ENCODE measurements at places on chromosomes 7 and 10.

GRCh38 chr7:24908727-24909126 is 71.3 kb downstream of the OSBPL3 start:
- no peak for DNase-seq

DNA sequence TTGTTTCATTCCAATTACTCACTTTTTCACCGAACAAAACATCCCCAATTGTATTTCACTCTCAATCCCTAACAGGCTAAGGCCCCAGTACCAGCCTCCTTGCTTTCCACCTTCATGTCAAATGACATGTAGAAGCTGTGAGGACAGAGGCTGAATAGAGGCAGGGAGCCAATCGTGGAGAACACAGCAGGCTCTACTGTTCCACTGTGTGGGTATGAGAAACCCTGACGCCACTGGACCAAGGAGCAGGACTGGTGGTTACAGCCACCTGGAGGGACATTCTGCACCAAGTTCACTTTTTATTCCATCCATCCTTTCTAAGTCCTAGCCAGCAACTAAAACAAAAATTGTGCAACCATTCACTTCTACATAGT is 502.8 kb downstream of the SORCS1 start:
- no peak for DNase-seq

DNA sequence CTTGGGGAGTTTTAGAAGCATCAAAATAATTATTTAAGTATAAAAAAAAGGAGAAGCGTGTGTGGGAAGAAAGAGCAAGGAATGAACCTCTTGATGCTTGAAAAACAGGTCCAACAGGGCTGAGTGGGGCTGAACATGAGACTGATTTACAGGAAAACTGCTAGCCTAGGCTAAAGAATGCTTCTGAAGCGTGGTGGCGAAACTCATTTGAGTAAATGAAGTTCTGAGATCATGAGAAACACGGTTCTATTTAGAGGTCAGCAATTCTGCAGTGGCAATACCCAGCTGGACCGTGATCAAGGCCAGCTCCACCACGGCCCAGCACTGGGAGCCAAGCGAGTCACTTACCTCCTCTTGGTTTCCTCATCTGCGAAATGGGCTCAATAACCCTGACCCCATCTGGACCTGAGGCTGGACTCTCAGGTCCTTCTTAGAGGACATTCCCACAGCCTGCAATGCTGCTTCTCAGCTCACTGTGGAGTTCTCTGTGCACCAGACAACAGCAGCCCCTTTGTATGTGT is 140.1 kb upstream of the ADAM12 start:
- no peak for DNase-seq

DNA sequence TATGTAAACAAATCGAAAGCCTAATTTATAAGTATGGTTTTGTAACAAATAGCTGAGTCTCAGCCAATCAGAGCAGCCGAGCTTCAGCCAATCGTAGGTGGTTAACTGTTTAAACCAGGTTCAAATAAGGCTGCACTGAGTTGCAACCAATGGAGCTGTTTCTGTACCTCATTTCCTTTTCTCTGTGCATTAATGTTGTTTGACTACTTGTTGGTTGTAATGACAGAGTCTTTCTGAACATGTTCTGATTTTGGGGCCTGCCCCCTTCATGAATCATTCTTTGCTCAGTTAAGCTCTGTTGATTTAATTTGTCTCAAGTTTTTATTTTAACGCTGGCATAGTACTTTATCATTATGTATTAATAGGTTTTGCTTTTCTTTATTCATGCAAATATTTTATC is 14.6 kb downstream of the OTUD1 start:
- no peak for DNase-seq

DNA sequence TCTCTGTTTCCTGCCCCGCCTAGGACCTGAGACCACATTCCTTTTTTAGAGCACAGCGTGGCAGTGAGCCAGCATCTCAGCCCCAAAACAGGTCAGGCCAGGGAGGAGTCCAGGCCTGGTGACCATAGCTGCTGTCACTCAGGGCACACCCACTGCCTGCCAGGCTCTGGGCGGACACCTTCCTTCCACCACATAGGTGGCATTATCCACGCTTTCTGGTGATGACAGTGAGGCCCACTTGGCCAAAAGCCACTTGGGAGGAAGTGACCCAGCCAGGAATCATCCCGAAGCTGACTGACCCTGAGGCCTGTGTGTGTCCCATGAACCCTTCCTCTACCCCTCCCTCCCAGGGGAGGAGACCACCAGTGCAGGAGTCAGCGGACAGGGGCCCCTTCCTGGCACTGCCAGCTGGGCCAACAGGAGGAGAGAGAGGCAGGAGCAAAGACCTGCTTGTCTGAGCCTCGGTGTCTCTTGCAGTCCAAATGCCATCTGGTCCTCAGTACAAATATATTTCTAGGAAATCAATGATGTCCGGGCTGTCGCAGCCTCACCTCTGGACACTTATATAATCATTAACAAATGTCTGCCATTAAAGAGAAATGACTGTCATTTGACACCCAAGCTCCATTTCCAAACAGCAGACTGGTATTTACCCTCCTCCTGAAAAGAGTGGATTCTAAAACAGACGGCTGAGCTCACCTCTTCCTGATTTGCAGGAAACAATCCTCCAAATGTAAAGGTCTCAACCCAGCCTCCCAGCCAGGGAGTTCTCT is 63.0 kb downstream of the ABRAXAS2 start:
- DNase-seq: no peak

DNA sequence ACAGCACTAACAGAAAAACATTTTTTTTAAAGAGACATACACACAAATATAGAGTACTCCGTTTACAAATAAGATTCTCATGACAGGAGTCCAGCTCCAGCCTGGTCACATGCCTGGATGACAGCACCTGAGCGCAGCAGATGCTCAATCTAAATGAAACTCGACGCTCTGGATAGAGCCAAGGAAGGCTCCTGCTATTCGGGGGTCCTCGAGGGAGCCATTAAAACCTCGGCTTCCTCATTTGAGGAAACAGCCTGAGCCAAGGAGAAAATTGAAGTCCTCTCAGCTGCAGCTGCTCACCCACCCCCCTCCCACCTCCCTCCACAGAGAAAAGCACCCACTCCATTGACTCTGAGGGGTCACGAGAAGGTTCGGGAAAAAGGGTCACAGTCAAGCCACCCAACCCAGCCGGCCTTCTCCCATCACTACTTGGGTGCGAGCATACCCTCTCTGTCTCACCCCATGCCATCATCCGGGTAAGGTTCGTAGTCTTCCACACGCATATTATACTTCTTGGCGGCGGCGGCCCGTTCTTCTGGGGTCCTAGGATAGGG is 673 bp downstream of the NDUFB8 start:
- DNase-seq: no peak

- DNase-seq: no peak
Measured at GRCh38 chr7:99128076-99128950, 15.6 kb downstream of the SMURF1 start.

DNA sequence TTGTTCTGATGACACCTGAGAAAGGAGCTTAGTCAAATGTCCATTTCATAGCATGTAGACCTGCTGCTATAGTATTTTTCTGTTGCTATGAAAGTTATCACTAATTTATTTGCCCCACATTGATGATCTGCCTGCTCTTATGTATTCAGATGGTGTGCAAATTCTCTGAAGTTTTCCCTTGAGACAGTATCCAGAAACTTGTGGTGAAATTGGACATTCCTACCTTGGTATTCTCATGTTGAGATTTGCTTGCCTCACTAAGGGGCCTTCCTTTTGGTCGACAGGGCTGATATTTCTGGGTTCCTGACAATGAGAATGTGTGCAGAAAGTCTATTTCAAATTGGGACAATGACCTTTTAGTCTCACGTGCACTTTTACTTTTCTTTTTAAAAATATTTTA is 253.2 kb upstream of the FZD8 start:
- no peak for DNase-seq

DNA sequence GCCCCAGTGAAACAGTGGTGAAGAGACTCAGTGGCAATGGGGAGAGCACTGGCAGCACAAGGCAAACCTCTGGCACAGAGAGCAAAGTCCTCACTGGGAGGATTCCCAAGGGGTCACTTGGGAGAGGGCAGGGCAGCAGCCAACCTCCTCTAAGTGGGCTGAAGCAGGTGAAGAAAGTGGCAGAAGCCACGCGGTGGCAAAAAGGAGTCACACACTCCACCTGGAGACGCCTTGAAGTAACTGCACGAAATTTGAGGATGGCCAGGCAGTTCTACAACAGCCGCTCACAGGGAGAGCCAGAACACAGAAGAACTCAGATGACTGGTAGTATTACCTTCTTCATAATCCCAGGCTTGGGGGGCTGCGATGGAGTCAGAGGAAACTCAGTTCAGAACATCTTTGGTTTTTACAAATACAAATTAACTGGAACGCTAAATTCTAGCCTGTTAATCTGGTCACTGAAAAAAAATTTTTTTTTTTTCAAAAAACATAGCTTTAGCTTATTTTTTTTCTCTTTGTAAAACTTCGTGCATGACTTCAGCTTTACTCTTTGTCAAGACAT is 574 bp upstream of the IL6 start:
- peak; percentile 67 for DNase-seq

DNA sequence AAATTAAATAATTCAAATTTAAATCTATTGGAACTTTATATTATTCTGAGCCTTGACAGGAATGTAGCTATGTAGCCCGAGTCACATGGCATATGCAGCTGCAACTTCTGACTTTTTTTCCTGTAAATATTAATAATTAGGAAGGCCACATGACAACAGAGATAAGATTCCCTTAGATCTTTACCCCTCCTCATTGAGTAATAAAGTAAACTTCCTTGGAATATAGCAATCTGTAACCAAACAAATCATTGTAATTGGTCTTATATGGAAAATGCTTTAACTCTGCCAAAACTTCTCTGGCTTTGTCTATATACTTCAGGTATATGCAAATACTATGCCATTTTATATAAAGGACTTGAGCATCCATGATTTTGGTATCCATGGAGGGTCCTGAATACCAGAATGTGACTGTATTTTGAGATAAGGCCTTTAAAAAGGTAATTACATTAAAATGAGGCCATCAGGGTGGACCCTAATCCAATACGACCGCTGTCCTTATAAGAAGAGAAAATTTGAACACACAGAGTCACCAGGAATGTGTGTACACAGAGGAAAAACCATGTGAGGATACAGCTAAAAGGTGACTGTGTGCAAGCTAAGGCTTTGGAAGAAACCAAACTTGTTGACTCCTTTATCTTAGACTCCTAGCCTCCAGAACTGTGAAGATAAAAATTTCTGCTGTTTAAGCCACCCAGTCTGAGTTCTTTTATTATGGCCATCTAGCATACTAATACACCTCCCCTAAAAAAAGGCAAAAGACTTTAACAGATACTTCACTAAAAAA is 222.0 kb downstream of the CTNNA3 start:
- DNase-seq: no peak

GRCh38 chr10:114623661-114624294 is 34.3 kb downstream of the ABLIM1 start:
- DNase-seq: no peak

- DNase-seq: peak; percentile 81
Measured at GRCh38 chr10:102120142-102120990, at the start of gene LDB1. LDB1 (minus strand) TSS chr10:102120368; CDS start chr10:102120110, 258 bp downstream.

Measured in CD4-positive, alpha-beta T cell treated with Interleukin-15 for 1 hour (primary cell).